Cerebellar nuclear complex (tissue), 1 donor: ENCODE measurements at places on chromosomes 5 and 9.

DNA sequence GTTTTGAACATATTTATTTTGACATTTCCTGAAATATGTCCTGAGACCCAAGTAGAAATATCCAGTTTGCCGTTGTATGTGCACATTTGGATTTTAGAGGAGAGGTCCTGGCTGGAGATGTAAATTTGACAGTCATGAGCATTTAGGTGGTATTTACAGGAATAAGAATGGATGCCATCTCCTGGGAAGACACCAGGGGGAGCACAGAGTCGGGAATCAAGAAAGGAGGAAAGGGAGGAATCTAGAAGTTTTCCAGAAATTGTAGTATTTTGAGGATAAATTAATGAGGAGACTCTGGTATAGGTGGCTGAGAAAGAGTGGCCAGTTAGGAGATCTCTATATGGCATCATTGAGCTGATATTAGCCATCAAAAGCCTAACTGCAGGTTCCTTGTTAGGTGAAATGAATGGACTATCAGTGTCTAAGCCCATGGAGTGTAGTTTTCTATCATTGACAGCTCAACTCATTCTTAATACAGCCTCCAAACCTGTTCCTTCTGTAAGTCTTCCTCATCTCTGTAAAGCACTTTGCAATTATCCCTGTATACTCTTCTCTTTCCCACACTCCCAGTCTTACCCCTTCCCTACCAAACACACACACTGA is 7.2 kb downstream of the GAPT start:
- DNase-seq: no peak

DNA sequence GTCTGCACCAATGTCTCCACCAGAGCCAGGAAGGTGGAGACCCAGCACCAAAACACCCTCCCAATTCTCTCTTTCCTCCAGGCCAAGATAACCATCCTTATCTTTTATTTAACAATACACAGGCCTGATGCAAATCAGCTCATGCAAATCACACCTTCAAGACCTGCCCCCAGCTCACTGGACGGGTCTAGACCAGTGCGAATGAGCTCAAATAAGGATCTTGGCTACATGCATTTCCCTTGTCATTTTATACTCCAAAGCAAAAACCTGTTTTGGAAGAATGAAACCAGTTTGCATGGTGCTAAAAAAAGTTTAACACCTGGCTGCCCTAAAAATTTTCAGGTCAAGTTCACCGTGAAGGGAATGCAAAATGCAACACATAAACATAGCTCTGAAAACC is 31.9 kb upstream of the DAPK1 start:
- DNase-seq: no peak

- DNase-seq: no peak
These were observed 165.3 kb upstream of the GAS1 start for GRCh38 chr9:87112656-87113055.

DNA sequence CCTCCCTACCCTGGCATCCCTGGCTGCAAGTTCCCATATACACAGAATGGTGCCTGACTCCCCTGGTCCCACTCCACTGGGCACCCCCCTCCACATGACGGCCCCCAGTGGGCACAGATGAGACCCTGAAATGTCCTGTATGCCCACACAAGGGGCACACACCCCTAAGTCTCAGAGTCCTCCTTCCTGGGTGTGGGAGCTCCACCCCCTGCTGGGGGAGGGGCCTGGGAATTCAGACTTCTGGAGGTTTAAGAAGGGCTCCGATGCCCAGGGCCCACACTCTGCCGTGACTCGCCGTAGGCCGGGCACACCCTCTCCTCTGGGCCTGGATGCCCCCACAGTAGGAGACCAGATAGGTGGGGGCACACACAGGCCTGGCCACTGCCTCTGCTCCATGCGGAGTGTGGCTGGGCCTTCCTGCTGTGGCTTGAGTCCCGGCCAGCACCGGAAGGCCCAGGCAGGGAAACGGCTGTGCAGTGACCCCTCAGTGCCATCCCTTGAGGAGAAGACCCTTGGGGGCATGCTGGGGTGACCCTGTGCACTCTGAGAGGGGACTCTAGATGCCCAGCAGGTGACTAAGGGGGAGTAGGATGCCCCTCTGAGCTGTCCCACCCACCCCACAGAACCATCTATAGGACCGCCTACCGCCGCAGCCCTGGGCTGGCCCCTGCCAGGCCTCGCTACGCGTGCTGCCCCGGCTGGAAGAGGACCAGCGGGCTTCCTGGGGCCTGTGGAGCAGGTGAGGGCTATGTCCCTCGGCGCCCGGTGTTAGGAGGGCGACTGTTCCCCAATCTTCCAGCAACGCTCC is 6.5 kb downstream of the EGFL7 start:
- no peak for DNase-seq

DNA sequence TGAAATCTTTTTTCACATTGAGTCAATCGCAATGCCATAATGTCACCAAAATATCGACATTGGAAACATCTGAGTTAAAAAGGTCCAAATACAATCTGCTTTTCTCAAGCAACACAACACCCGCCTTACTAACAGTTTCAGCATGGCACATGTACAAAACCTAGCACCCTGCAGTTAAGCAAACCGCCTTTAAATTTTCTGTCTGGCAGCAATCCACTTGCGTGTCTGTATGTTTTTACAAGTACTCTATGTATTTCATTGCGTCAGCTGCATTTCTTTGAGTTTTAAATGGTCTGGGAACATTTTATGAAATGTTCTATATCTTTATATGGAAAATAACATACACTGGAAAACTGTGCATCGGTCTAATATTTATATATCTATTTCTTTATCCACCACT is 134.6 kb downstream of the DENND1A start:
- DNase-seq: no peak

DNA sequence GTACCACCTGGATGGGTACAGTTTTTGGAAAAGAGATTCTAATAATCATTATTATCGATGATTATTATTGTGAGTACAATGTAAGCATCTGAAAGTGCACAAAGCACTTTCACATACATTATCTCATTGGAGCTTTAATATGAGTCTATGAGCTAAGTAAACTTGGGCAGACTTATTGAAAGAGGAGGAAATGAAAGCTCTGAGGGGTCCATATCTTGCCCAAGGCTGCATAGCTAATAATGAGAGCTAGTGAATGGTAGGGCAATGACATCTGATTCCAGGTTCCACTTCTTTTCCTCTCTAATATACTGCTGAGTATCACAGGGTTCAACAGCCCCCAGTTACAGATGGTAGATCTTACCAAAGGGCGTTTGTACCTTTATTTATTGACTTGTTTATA is 26.1 kb downstream of the TIMD4 start:
- DNase-seq: no peak

DNA sequence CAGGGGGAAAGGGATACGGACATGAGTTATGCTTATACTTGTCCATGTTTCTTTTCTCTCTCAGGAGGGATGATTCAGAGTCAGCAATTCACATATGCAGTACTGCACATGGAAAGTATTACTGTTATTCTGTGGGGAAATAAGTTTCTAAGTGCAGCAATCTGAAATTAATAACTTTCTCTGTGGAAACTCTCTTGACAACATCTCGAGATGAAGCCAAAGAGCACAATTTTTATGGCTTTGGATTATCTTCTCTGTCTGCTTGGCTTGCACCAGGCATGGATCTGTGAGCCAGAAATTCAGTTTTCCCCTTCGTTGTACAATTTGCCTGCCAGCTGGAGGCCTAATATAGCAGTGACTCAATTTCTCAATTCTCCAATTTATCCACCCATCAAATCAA is 2.5 kb upstream of the NDFIP1 start:
- DNase-seq: no peak

GRCh38 chr9:124105266-124105665 is 93.7 kb downstream of the LHX2 start:
- DNase-seq: no peak

DNA sequence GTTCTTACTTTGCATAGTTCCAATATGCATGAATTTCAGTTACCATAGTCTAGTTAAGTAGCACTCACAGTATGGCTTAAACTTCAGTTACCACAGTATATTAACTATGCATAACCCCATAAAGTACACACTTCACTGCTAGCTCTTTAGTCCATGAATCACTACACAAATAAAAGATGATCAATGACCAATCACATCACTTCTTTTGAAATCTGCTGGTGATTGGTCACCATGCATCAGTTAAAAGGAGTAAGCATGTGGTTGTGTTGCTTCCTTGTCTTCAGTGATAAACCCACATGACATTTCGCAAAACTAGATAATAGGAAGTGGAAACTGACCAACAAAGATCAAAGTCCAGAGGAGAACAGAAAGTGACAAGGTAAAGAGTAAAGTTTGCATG is 79.0 kb downstream of the TAF11L14 start:
- DNase-seq: no peak

DNA sequence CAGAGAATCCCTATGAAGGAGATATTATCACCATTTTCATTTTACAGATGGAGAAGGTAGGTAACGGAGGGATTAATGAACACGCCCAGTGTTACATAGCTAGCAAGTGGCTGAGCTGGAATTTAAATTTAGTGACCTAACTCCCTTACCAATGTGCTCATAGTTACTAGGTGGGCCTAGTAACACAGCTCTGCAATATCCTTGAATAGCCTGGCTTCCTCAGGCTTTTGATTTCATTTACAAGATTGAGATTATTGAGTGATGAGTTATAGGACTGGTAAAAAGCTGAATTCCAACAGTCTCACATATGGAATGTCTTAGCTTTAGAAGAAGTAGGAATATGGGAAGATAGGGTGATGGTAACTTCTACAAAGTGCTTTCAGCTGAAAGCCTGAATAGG is 336.3 kb upstream of the KIF2A start:
- DNase-seq: no peak

DNA sequence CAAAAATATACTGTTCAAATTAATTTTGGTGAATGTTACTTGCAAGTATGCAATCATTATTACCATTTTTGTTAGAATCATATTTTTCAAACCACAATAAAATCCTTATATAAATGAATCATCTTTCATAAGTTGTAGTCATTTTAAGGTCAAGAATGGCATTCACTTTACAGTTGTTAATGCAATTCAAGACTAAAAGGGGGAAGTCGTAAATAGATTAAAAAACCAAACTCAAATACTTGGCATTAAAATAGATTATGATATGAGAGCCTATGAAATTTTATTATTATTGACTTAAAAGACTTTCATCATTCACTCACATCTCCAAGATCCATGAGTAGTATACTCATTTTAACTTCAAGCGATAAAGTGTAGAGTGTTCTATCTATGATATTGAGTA is 11.6 kb downstream of the CDH9 start:
- no peak for DNase-seq

DNA sequence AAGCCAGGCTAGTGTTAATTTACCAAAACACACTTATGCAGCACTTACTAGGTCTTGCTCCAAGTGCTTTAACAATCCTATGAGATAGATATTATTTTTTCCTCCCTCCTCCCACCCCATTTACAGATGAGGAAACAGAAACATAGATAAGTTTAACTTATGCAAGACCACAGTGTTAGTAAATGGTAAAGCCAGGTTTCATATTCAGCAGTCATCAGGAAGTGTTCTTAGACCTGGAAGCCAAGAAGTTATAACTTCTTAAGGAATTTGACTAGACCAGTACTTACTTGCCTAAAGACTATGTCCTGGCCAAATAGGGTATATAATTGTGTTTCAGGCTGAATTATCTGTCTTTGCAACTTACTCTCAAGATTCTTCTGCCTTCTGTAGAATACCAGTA is 15.9 kb downstream of the ABHD17B start:
- no peak for DNase-seq

DNA sequence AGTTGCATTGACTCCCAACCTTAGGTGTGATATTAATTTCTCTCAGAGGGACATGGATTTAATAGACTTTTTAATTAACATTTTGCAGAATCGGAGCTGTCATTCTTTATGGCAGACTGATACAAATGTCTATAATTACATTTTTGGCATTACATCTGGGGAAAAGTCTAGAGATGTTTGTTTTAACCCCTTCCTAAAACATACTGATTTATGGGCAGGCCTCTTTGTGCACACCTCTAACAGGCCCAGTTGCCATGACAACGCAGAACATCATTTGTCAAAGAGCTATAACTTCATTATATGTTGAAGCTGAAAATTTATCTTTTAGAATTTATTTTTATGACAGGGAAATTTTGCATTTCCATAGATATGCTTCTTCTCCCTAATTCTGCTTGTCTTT is 158.5 kb downstream of the NTRK2 start:
- DNase-seq: no peak

DNA sequence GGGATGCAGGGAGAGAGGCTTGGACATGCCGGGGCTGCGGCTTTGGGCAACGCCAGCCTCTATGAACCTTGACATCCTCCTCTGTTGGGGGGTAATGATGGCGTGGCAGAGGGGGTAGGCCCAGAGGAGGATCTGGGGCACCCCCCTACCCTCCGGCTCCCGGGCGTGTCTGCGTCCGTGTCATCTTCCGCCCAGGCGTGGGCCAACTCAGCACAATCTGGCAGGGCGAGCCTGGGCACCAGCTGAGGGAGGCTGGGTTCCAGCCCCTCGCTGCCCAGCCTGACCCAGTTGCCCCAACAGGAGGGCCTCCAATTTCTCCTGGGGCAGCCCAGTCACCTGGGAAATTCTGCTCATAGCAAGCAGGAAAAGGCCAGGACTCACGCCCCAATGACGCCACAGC is 62.9 kb upstream of the IL17B start:
- DNase-seq: no peak

DNA sequence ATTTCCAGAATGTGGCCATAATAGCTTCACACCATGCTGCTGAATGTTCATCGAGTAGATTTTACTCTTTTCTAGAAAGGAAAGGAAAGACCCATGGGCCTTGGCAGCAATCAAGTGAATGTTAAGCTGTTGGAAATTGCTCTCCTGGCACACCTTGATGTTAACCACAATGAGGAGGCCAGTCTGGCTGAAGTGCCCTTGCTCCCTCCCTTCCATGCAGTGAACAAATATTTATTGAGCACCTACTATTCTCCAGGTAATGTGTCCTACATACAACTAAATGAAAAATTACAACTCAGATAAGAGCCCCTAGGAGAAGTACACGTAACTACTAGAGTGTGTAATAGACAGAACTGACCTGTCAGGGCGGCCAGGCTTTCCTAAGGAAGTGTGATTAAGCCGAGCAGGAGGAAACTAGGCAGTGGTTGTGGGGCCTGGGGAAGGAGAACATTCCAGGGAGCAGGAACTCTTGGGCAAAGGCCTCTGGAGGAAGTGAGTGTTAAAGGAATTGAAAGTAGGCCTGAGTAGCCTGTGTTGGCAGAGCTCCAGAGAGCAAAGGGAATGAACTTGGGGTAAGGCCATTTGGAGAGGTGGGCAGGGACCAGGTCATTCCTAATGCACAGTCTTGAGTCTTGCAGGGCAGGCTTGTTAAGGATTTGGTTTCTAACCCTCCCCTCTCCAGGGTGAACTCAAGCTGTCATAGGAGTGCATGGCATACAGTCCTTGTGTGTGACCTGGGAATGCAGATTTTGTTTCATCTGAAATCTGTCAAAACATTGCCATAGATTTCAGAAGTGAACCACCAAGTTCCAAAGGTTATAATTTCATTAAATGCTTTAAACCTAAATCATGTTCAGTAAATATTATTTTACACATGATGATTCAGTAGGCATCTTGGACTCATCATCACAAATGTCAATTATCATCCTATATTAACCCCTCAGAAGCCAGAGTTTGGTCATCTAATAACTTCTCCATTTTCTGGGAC is 9.0 kb upstream of the ZSWIM6 start:
- DNase-seq: no peak

GRCh38 chr9:100394032-100394695 is 32.8 kb upstream of the MSANTD3 start:
- DNase-seq: no peak
